Lung (tissue), 17 donors: ENCODE measurements at places on chromosomes 3 and 15. TPM values are rescaled to one million over a fixed set of nuclear protein-coding genes. Genes with fewer than 3 reads are reported as not detected.

DNA sequence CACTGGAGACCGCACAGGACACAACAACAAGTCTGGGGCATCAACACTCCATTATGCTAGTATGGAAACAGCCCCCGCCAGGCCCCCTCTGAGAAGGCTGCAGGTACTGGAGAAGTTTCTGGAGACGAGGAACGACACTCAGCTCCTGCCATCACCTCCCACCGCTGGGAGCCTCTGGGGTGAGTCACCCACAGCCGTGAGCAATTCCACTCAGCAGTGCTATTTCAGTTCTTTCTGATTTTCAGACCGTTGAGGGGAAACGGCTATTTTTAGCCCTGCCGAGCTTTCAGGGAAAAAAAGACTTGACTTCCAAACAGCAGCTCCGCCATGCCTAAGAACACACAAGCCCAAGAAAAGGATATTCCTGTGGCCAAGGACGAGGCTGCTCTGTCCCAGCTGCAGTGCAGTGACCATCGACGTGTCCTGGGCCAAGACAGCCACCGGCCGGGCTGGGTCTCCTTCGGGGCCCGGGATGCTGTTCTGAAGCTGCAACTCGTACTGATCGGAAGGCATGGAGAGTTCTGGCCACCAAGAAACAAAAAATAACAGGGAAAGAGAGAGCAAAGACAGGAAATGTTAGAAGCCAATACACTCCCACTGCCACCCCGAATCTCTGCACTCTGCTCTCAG, 40.8 kb downstream of the NUP210 start:
- DNase-seq = no peak

GRCh38 chr15:41917767-41918430, 24.0 kb upstream of the SPTBN5 start:
- DNase-seq = no peak

Gene STARD5
- 5.4 TPM for polyA plus RNA-seq

Gene SPG21
- polyA plus RNA-seq = 98.2 TPM

DNA sequence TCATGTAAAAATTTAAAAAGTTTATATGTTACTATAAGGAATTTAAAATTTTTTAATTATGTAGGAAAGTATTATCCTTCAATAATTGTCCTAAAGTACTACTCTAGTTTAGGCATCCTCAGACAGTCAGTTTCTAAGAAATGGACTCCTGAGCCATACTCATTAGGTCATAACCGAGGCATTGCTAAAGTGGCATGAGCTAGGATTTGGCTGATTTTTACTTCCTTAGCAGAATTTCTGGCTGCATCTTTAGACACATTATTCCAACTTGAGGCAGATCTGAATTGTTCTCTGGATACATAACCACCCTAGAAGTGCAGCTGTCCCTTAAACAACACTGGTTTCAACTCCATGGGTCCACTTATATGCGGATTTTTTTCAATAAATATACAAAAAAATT, 38.3 kb downstream of the IFT57 start:
- DNase-seq = no peak

DNA sequence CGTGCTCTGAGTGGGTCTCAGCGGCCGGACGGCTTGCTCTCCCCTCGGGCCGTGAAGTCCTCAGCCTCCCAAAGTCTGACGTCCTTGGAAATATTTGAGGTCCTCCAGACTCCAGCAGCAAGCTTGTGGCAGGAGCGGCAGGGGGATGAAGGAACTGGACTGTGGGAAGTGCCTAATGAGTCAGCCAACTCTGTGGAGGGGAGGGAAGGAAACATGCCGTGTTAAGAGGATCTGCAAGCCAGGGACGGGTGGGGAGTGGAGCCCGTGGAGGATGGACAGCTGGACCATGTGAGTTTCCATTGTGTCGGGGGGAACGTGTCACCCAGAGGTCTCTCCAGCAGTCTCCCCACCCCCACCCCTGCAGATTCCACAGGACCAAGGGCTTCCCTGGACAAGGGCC, 39.4 kb upstream of the IDH2 start:
- no peak for DNase-seq

- no peak for DNase-seq
These were observed 412.8 kb upstream of the TGFBR2 start for GRCh38 chr3:30193625-30194044.

DNA sequence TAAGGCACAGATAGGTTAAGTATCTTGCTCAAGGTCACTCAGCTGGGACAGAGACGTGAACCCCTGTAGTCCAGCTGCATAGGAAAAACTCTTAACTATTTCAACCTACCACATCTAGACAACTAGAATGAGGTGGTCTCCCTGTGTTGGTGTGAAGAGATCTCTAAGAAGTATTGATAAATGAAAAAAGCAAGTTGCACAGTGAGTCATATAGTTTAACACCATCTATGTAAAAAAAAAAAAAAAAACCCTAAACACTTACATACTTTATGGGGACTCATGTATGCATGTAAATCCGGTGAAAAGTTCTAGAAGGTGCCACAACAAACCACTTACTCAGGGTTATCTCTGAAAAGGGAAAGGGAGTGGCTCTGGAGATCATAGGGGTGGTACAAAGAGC, 185.5 kb downstream of the SATB1 start:
- no peak for DNase-seq

GRCh38 chr3:24628523-24629258, 134.0 kb upstream of the THRB start:
- DNase-seq = no peak

- DNase-seq = no peak
These were observed 5.4 kb downstream of the NFKBIZ start for GRCh38 chr3:101854608-101855304.
